ENCODE measurements at places on chromosomes 11 and 22.

- DNase-seq = no peak
These were observed 3.9 kb downstream of the CTSD start for GRCh38 chr11:1759851-1760220.

DNA sequence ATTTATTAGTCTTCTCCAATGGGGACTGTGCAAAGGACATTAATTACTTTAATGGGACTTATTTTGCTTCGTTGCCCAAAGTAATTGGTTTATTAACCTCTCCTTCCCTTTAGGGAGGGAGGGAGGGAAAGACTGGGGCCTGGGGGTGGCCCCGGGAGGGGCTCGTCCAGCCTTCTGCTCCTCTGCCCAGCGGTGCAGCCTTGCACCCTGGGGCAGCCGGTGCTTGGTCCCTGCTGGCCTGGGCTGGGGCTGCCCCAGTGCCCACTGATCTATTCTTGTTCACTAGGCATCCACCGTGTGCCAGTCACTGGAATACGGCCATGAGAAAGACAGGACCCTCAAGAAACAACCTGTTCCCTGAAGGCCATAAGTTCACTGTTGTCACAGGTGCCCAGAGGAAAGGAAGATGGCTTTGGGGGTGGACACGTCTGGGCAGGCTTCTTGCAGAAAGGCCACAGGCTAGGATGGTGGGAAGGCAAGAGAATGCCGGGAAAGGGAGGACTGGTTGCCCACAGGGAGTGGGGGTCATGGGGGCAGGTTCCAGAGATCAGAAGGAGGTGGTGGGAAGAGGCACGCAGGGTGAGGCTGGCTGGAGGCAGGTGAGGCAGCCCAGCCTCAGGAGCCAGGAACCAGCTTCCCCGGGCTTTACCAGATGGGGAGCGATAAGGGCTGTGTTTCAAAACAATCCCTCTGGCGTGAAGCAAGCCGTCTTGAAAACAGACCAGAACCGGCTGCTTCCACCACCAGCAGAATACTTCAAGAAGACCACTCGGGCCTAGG is 47.6 kb upstream of the KCNQ1OT1 start:
- no peak for DNase-seq

- no peak for DNase-seq
These were observed 53.3 kb downstream of the FLRT1 start for GRCh38 chr11:64089027-64089360.

GRCh38 chr22:42001706-42002105 is 3.1 kb downstream of the WBP2NL start:
- no peak for DNase-seq

DNA sequence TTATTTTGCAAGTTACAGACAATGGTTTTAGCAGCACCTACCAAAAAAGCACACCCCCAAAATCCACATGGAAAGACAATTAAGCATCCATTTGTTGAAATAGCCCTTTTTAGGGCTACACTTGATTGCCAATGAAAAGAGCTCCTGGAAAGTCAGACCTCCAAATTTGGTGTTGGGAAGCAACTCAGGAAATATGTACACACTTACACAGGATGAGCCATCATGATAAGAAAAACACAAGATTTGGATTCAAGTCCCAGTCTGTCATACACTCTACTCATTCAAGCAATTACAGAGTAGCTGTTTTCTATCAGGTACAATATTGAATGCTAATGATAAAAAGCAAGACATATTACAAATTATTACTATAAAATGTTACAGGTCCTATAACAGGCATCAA is 31.5 kb downstream of the FAM168A start:
- DNase-seq = no peak

DNA sequence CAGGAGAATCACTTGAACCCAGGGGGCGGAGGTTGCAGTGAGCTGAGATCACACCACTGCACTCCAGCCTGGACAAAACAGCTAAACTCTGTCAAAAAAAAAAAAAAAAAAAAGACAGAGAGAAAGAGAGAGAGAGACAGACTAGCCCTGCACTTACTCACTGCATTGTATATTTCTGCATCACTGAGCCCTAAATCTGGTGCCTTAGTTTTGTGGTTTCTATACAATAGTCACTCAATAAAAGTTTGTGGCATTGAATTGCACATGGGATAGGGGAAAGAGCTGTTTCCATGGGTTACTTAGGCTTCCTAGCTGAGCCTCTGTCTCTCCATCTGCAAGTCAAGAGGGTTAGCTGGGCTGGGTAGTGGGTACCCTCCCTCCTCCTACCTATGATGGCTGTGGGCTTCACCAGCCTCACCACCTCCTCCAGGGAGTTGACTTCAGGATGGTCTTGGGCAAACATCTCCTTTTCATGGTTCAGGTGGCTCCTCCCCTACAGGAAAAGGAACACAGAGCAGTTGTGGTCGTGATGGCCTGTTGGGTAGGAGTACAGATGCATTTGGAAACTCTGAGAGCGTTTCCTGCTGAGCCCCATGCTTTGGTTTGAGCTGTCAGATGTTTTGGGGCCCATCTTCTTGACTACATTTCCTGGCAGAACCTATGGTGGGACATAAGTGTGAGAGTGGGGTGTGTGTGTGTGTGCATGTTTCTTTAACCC is 73.2 kb downstream of the CCDC81 start:
- no peak for DNase-seq

DNA sequence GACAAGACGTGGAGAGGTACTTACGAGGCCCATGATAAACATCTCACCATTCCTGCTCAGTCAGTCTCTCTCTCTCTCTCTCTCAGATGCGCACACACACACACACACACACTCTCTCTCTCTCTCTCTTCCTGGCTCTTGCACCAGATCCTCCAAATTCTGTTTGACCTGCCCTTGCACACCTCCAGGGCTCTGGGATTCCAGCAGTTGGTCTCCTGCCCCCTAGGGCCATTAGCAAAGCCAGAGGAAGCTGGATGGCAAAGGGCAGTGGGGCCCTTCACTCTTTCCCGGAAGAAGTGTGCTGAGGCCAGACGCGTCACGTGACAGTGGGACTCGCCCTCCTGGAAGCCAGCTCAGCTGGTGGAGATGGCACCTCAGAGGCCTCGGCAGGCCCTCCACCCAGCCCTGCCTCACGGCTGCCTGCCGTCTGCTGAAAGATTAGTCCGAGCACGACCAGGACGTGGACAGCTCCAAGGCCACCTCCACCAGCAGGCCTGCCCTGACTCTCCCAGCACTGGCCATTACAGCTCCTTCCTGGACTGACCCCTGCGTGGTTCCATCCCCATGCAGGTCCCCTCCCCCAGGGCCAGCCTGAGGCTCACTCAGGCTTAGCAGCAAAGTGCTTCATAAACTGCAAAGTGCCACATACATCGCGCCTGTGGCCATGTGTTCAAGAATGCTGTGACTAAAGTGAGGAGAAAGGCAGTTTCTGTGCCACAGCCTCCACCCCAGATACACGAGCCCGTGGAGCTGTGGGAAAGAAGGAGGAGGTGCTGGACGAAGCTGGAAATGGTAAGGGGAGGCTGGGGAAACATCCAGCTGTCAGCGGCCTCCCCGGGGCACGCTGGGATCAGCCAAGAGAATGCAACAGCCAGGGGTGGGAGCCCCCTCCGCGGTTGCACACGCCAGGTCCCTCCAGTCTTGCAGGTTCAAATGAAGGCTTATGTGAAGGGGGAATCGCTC is 3.7 kb downstream of the PDGFB start:
- no peak for DNase-seq

GRCh38 chr11:121625777-121626506 is 173.2 kb upstream of the SORL1-AS1 start:
- no peak for DNase-seq

DNA sequence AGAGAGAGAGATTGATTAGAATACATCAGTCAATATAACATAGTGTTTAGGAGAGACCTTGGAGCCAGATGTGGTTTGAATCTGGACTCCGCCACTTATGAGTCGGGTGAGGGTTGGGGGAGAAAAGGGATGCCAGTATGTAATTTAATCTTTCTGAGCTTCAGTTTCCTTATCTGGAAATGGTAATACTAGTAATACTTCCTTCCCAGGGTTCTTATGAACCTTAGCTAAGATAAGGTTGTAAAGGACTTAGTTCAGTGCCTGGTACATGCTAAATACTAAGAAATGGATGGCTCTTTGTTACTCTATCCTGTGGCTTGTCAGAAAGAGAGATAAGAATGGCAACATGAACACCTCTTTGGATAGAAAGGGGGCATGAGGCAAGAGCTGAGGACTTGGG is 226.1 kb upstream of the NARS2 start:
- DNase-seq = no peak

DNA sequence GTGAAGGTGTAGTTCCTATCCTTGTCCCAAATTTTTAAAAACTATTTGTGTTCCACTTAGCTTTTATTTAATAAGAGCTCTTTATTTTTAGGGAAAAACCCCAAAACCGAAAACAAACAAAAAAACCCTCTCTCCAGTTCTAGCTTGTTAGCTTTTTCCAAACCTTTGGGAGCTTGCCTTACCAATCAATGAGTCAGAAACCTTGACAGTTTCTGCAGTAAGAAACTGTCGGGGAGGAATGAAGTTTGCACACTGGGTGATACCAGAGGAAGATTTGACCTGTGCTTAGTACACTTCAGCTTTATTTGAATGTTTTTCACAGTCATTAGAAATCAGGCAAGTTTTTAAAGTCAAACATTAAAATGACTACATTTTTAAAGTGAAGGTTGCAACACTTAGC is 105.0 kb downstream of the FAT3 start:
- no peak for DNase-seq

DNA sequence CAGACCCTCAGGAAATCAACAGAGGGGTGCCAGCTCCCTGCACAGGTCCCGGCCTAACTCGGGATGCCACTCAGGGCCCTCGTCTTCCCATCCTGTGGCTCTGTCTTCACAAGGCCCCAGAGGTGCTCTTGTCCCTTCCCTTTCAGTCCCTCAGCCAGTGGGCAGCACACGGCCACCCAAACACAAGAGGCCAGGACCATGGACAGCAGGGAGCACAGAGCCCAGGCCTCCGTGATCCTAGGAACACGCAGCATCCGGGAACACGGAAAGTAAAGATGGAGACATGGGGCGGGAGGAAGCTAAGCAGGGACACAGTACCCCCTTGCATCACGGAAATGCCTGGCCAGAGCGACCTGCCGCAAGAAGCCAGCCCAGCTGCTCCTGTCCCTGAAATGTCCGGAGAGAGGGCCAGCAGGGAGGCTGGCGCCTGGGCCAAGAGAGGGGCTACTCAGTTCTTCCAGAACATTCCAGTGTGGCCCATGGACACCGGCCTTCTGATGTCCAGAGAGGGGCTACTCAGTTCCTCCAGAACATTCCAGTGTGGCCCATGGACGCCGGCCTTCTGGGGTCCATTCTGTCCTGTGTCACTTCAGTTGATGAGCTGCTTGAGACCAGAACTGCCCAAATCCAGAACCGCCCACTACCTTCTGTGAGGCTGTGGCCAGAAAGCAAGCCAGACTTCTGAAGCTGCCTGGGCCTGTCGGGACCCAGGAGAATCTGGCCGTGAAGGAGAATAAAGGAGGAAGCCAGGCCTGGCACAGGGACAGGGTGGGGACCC is 274.0 kb downstream of the BRD1 start:
- DNase-seq = no peak

- no peak for DNase-seq
These were observed 18.3 kb downstream of the SC5D start for GRCh38 chr11:121310908-121311307.

- DNase-seq = no peak
These were observed 60.9 kb downstream of the SCGB1A1 start for GRCh38 chr11:62479631-62480201.

DNA sequence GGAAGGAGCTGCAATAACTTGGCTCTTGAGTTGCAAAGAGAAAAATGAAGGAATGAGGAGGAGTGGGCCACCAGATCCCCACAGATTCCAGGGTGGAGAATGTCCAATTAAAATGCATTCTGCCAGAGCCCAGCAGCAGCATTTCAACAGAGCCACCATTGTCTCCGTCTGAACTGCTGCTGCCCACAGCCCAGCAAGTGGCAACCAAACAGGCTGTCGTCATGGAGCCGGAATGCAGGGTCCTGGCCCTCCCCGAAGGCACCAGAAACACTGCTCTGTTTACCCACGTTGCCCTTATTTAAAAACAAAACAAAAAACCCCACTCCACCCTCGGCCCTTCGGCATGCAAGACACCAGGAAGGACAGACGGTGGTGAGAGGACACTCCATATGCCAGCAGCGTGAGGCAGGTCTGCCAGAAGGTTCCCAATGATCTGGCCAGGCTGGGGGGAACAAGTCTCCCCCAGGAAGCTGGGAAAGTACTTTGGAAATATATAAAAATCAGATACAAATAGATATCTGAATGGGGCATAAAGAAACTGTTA is 32.5 kb downstream of the PLEKHA7 start:
- DNase-seq = no peak

DNA sequence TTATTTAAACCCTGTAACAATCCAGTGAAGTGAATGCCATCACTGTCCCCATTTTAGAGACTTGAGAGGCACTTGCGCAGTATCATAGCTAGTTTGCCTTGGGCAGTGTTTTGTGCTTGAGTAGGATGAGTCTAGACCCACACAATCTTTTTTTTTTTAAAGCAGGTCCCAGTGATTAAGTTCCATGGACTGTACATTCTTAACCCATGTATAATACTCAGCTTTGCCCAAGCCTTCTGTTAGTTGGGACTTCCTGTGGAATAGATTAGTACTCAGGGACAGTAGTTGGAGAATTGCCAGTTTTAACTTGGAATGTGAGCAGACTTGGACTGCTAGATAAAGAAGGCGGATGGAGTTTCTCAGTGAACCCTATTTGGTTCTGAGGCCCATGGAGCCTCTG is 108.6 kb upstream of the RASSF10 start:
- DNase-seq = no peak

- no peak for DNase-seq
These were observed 33.0 kb upstream of the TH start for GRCh38 chr11:2204361-2205213.

GRCh38 chr11:117071344-117071787 is 26.9 kb downstream of the SIK3 start:
- DNase-seq = no peak

DNA sequence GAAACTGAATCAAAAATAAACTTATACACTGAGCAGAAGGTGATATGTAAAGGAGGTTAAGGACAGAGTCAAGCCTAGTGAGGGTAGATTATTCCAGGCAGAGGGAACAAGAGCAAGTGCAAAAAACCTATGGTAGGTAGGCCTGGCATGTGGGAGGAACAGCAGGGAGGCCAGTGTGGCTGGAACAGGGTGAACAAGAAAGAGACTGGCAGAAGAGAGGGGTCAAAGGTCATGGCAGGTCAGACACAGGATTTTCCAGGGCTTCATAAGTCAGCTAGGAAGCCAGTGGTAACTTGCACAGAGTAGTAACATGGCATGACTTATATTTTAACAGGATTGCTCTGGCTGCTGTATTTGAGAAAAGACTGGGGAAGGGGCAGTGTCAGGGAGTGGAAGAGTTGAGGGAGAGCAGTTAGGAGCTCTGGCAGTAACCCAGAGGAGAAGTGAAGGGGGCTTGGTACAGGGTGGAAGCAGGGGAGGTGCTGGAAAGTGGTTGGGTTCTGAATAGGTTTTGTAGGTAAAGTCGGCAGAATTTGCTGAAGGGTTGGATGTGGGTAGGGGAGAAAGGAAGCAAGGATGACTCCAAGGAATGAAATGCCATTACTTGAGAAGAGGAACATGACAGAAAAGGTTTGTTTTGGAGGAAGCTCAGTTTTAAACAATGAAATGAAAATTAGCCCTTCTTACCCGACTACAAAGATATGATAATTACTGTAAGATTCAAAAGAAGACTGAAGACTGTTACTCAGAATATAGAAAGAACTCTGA is 86.2 kb downstream of the ZNRF3 start:
- DNase-seq = no peak

Data from T-helper 22 cell (primary cell).